ENCODE measurements at places on chromosomes 1 and 21.

DNA sequence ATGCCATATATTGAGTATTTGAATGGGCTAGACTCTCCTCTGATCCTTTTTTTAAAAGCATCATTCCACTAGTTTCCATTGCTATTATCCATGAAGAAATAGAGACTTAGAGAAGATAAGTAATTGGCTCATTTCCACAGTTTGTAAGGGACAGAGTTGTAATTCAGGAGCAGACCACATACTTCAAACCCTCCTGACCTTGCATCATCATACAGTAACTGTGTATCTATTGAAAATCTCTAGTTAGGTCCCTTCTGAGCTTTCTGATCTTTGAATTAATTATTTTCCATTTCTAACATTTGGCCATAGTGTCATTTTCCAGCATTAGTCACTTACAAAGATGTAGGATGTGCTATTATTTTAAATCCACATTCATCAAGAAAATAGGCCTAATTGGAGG, 386.5 kb upstream of the ST6GALNAC5 start:
- no peak for DNase-seq

- no peak for DNase-seq
Observed at GRCh38 chr1:56517404-56518130, 61.8 kb downstream of the PLPP3 start.

GRCh38 chr1:100530141-100530540, 7.8 kb upstream of the GPR88 start:
- no peak for DNase-seq

GRCh38 chr1:230211436-230212145, 144.6 kb downstream of the GALNT2 start:
- DNase-seq = no peak

- no peak for DNase-seq
Observed at GRCh38 chr1:233079574-233079973, 129.2 kb downstream of the NTPCR start.

Measured in NT2/D1 (cell line).